Activated CD4-positive, alpha-beta T cell treated with anti-CD3 and anti-CD28 coated beads for 24 hours (primary cell): ENCODE measurements at places on chromosomes 4 and X.

DNA sequence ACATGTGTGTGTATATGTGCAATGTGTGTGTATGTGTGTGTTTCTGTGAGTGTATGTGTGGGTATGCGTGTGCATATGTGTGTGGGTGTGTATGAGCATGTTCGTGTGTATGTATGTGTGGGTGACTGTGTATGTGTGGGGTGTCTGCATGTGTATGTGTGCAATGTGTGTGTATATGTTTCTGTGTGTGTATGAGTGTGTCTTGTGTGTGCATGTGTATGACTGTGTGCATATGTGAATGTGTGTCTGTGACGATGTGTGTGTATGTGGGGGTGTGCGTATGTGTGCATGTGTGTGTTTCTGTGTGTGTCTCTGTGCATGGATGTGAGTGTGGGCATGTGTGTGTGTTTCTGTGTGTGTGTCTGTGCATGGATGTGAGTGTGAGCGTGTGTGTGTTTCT lies 4.2 kb upstream of the ATP2B3 start:
- DNase-seq, result no peak

GRCh38 chrX:16175329-16176061 lies 8.2 kb downstream of the MAGEB17 start:
- DNase-seq, result no peak

- no peak for DNase-seq
These were observed 924.3 kb upstream of the SLIT2 start for GRCh38 chr4:19327364-19327763.

- DNase-seq, result no peak
These were observed 238.8 kb downstream of the GRIA3 start for GRCh38 chrX:123422875-123423274.

DNA sequence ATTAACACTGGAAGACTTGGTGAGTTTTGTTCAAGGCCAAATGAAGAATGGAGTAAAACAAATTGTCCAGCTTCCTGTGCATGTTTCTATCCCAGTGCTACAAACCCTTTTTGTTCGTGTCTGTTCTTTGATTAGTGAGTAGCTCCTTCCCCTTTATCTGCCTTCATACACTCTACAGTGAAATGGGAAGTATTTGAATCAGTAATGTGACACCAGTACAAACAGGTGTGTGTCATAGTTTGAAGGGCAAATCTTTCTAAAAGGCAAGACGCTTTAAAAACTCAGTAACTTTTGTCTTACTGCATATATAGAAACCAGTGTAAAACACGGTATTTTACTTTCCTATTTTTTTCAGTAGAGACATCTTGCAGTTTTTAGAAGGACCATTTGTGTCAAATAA lies 5.9 kb downstream of the ARHGEF38 start:
- no peak for DNase-seq

DNA sequence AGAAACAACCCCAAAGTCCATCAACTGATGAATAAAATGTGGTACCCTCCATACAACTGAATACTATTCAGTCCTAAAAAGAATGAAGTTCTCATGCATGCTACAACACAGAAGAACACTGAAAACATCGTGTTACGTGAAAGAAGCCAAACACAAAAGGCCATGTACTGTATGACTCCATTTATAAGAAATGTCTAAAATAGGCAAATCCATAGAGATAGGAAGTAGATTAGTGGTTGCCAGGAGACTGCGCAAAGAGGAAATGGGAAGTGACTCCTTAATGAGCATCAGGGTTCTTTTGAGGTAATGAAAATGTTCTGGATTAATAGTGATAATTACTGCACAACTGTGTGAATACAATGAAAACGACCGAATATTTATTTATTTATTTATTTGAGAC lies 23.4 kb downstream of the FBXW7 start:
- DNase-seq, result no peak

GRCh38 chr4:85555206-85555605 lies 80.3 kb downstream of the ARHGAP24 start:
- no peak for DNase-seq

- no peak for DNase-seq
These were observed 41.1 kb downstream of the REELD1 start for GRCh38 chr4:146255463-146255862.

DNA sequence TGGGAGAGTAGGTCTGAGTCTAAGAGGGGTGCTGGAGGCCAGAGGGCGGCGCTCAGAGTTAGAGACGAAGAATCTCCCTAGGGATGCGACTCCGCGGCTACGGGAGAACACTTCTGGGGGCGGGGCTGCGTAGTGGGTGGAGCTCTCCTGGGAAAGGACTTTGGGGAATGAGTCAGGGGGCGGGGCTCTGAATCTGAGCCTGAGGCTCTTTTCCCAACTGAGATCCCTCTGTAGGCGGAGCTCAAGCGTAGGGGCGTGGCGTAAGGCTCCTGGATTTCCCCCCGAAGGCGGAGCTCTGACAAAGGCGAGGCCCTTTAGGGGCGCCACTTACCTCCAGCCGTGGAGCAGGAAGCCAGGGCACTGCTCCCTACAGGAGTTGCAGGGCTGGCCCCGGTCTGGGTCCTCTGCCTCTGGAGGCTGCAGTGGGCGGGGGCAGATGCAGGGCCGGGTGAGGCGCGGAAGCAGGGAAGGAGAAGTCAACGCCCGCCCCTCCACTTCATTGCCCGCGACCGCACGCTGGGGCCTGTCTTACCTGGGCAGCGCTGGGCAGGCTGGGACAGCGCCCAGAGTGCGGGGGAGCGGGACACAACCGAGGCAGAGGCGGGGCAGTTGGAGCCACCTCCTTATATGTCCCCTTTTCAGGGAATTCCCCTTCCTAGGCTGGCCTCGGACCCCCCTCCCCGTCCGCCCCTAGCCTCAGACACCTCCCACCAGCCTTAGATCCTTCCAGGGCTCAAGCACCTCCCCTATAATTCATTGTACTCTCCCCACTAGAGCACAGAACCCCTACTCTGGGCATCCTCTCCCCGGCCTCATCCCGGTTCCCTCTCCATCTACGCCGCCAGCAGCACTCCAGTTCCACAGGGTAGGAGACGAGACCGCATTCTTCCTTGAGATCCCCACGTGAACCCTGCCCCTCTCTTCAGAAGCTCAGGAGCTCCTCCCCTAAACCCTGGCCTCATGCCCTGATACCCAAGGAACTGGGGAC lies 1.6 kb downstream of the PRICKLE3 start:
- DNase-seq, result no peak

DNA sequence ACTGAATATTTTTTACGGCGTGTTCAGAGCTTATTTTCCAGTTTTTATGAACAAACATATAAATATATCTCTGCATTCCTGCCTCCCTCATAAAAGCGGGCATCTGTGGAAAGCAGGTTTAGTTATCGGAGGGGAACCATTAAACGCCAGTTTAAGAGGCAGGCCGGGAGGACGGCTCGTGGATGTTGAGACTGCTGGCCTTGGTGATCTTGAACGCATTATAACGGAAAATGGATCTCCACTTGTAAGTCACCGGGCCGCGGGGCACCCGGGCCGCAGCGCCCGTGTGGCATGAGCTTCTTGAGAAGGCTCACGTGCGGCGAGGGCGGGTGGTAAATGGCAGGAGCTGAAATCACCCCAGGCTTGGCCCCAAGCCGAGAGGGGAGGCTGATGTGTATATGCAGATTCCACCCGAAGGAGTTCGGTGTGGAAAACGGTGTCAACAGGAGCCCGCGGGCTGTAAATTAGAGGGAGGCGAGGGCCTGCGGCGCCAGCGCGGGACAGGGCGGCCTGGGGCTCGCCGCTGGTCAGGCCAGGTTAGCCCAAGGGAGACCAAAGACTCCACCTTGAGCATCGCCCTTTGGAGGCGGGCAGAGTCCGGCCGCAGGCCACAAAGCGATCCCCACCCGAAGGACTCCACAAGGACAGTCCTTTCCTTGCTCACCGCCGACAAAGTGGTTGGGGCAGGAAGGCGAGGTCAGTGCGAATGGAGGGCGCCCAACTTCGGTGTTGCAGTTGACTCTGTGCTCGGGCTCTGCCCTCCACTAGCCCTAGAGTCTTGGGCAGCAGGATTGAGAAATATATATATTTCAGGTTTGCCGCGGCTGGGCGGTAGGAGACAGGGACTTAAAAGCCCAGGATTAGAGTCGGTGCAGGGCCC lies 1.3 kb upstream of the HAND2 start:
- no peak for DNase-seq

DNA sequence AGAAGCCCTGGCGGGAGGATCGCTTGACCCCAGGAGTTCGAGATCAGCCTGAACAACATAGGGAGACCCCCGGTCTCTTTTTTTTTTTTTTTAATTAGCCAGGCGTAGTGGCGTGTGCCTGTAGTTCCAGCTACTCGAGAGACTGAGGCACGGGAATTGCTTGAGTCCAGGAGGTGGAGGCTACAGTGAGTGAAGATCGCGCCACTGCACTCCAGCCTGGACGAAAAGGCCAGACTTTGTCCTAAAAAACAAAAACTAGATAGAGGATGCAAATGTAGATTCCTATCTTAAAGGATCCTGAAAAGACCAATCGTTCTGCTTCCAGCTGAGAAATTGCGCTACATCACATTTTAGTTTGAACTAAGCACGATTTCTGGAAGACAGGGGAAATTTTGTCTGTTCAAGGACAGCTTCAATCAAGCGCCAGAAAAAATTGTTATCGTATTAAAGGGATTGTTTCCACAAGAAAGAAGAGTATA lies 627 bp upstream of the HSD17B11 start:
- no peak for DNase-seq

DNA sequence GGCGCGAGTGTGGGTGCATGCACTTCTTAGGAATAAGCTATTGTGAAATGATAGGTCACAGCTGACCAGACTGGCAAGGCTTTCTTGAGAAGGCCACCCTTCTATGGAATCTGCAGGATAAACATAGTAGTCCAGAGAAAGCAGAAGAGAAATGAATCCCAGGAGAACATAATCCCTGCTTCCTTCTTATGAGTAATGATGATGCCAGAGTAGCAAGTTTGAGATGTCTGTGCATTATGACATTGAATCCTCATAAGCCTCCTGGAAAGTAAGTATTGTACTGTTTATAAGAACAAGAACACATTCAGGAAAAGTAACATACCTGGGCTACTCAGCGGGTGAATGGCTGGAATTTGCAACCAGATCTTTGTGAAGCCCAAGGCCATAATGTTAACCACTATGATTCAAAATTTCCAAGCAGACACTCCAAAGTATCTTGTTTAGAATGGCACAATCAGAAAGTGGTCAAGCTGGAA lies 272.1 kb upstream of the HS3ST1 start:
- DNase-seq, result no peak

GRCh38 chrX:9988762-9989161 lies 21.6 kb downstream of the CLDN34 start:
- DNase-seq, result no peak

- no peak for DNase-seq
These were observed 204.4 kb downstream of the NSUN7 start for GRCh38 chr4:40954088-40954668.

- no peak for DNase-seq
These were observed 184.1 kb downstream of the CBR4 start for GRCh38 chr4:168825975-168826374.

DNA sequence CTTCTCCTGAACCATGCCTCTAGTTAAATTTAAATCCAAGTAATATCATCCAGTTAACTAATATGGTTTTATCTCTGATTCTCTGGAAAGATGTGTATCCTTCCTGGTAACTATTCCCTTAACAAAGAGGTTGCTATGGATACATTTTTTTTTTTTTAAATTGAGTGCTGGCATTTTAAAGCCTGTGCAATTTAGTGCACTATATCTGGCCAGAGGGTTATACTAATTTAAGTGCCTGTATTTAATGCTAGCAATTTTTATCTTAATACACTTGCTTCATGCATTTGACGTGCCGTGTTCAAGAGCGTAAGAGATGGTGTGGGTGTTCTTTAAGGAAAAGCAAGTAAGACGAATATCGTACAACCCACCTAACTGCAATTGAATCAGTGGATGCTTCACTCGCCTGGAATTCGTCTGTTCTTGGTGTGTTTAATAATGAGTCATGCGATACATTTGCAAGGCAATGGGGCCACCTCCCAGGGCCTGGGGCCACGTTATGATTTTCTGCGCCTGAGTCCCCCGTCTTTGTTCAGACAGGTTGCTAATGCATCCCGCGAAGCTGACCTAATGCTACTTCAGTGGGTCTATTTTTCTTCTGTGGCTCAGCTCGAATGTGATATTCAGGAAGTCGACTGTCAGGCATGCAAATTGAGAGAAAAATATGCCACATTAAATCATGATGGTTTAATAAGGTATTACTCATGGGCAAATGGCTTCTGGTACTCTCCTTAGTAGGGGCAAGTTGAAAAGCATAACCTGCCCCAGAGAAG lies 14.2 kb upstream of the MID1 start:
- DNase-seq, result no peak

- DNase-seq, result no peak
These were observed 15.8 kb downstream of the SMPX start for GRCh38 chrX:21741869-21742701.

- DNase-seq, result no peak
These were observed 814.8 kb upstream of the IGFBP7 start for GRCh38 chr4:57924951-57925350.

DNA sequence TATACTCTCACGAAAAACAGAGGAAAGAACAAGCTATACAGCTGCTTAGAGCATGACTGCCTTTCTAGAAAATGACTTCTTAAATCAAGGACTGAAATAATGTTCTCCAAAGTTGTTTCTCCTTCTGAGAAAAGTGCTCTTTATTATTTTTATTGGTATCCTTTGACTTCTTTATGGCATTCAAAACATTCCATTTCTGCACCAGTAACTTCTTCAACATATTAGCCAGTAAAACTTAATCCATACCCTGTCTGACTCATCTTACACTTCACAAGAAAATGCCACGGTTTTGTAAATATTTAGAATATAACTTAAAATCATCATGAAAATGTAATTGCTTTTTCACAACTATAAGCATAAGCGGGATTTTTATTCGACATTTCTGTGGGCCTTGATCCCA lies 180.4 kb downstream of the NR3C2 start:
- DNase-seq, result no peak

DNA sequence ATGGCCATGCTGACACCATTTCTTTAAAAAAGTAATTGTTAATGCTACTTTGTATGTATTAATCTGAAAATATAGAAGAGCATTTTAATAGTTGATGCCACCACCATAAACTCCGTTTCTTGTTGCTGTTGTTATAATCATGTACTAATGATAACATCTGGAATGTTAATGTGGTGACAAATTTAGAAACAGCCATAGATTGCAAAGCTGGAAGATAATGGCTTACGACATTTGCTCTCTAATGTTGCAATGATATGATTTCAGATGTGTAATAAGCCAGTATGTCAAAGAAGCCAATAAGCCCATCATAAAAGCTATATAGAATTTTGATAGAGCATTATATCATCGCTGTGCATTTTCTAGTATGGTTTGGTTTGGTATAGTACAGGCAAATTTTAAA lies 579.4 kb upstream of the ZFP42 start:
- DNase-seq, result no peak

DNA sequence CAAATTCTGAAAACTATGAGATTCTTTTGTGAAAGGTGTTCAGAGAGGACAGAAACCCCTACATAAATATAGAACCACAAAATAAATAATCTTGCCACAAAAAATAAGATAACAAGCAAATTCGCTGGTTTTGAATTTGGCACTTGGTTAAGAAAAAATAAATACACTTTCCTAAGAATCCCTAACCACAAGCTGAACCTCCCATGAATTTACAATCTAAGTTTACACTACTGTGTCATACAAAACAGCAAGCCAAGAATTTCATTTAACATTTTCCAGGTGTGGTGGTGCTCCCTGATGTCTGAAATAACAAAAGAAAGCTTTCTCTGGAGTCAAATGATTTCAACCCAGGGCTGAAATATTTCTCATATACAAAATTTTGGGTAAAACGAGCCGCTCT lies 121.0 kb downstream of the KCNIP4 start:
- DNase-seq, result no peak

GRCh38 chrX:48737940-48738339 lies 23.6 kb upstream of the GLOD5 start:
- no peak for DNase-seq

- DNase-seq, result no peak
These were observed 4.3 kb upstream of the SLC4A4 start for GRCh38 chr4:71334465-71334882.
